ENCODE measurements at places on chromosomes 2 and 18.

DNA sequence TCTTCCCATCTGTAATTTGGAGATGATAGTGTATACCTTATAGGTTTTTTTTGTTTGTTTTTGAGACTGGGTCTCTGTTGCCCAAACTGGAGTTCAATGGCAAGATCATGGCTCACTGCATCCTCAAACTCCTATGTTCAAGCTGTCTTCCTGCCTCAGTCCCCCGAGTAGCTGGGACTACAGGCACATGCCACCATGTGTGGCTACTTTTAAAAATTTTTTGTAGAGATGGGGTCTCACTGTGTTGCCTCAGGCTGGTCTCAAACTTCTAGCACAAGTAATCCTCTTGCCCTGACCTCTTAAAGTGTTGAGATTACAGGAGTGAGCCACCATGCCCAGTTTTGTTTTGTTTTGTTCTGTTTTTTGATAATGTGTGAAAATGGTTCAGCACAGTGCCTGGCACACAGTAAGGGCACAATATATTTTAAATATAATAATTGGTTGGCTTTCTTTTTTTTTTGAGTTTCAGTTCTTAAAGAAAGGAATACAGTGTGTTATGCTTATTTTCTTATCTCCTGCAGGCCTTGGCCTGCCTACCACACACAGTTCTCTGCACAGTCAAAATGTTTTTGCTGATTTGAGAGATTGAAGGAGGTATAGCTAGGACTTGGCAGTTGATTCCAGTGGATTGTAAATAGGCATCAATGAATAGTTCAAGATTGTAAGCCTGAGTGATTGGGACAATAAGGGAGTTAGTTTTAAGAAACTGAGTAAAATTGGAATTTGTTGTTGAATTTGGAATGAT, 6.1 kb downstream of the ACTR3 start:
- DNase-seq, result no peak

- no peak for DNase-seq
These were observed 15.7 kb upstream of the C2orf69 start for GRCh38 chr2:199895406-199895805.

DNA sequence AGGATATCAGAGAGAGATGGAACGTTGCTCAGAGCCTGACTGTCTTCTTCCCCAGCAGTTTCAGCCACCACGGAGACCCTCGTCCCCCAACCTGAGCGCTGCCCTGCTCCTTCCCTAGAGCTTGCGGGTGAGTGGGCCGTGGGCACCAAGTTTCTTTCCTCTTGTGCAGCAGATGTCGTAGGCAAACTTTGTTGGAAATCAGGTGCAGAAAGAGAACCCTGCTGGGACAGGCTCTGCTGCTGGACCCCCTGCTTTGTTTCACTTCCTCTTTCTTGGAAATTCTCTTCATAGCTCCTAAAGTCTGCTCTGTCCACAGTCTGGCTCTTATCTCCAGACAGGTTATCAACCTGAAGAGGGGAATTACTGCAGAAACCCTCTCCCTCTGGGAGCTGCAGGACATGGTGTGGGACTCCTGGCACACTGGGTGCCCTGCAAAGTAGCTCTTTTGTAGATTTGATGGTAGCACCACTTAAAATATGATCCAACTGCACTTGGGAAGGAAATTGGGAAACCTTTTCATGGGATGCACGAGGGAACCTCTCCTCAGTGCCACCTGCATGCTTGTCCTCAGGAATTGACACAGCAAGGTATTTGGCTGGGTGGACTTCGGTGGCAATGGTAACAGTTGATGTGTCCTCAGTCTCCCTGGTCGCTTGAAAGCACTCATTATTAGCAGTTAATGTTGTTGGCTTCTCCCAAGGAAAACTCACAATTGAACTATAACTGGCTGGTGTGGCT, 92.2 kb downstream of the ALPK2 start:
- DNase-seq, result no peak

DNA sequence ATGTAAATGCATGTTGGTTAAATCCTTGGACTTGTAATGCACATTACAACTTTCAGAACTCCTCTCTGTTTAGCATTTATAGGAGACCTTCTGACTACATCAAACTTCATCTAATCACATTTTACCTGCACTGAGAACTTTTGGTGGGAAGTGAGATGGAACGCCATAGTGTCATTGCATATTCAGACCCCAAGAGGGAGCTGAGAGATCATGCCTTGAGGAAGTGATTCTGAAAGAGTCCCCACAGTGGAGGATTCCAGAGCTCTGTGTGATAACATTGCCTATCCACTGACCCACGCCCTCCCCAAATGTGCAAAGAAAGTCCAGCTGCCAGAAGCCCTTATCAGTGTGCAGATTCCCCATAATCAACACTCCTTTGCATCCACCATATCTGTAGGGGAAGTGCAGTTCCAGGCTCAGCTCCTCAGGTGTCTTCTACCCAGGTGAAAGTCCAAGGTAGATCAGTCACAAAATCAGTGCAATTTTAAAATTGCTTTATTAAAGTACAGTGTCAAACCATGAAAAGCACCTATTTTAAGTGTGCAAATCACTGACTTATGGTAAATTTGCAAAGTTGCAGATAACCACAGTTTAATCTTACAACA, 212.4 kb downstream of the RPIA start:
- peak; percentile 4 for DNase-seq

DNA sequence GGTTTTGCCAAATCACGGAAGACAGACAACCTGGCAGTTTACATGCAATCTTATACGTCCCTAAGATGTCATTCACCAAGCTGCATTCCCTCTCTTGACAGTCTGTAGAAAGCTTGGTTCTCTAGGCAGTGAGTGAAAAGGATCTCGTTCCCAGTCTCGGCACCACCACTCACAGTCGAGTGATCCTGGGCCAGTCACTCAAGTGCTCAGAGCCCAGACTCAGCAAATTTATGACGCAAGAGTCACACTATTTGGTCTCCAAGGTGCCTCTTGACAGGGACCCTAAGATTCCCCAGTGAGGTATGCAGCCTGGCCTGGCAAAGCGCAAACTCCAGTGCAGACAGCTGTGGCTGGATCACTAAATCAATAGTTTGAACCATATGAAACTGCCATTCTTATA, 77.9 kb downstream of the EIPR1 start:
- no peak for DNase-seq

GRCh38 chr2:14634489-14635390, 2.2 kb downstream of the LRATD1 start:
- DNase-seq, result peak; percentile 64

DNA sequence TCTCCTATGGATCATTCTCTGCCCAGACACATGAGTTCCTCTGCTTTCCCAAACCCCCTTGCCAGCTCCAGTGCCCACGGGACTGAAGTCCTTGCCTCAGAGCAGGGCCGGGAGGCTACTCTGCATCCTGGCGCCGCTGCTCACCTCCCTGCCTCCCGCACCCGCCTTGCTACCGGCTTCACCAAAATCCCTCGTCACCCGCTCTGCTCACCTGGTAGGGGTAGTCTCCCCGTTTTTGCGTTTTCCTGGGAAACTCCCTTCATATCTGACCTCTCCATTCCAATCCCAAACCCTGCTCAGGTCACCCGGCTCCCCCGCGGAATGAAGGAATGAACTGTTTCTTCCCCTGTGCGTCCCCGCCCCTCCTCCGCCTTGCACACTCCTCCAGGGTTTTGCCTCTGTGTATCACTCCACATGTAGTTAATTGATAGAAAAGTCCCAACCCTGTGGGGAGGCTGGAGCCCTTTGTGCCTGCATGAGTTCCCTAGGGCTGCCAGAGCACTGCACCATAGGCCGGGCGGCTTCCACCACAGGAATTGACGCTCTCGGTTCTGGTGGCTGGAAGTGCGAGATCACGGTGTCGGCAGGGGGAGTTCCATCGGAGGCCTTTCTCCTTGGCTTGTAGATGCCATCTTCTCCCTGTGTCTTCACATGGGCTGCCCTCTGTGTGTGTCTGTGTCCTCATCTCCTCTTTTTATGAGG, 2.0 kb upstream of the DGKD start:
- no peak for DNase-seq

DNA sequence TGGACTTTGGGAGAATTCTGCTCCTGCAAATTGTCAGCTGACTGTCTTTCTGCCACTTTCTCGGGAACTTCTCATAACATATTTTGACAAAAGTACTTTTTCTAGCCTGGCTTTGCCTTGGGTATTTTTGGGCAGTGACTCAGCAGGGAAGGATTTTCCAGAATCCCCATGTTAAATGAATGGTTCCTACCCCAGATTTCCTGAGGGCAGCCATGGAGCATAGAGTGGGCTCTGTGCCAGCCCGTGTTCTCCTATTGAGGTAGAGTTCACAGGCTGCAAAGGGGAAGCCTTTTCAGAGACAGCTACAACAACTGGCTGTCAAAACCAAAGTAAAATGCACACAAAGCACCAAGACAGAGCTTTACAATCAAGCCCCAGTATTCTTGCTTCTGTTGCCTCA, 59.8 kb downstream of the BMP10 start:
- DNase-seq, result no peak

DNA sequence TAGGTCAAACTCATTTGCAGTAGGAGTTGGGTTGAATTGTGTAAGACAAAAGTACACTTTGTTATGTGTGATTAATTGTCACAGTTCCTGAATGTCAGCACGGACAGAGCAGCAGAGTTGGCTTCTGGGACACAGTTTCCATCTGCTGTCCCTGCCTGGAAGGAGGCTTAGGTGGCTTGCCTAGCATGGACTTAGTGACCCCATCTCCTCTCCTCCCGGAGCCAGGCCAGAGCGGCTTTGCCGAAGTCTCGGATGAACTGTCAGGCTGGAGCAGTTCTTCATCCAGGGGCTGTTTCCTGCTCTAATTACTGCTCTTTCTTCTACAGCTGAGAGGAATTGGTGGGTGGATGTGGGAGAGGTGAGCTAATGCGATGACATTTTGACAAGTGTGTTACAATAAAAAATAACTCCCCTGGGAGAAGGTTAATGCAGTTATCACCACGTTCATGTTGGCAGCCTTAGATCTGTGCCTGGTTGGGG, 102.0 kb downstream of the SH3RF3 start:
- no peak for DNase-seq

GRCh38 chr2:241862775-241863535, 4.3 kb upstream of the PDCD1 start:
- DNase-seq, result no peak

GRCh38 chr2:173357346-173357745, 2.7 kb downstream of the CDCA7 start:
- no peak for DNase-seq

GRCh38 chr2:113078350-113078839, 10.6 kb downstream of the IL1F10 start:
- DNase-seq, result no peak

- DNase-seq, result no peak
These were observed 6.1 kb downstream of the ARHGEF4 start for GRCh38 chr2:130842770-130843169.

DNA sequence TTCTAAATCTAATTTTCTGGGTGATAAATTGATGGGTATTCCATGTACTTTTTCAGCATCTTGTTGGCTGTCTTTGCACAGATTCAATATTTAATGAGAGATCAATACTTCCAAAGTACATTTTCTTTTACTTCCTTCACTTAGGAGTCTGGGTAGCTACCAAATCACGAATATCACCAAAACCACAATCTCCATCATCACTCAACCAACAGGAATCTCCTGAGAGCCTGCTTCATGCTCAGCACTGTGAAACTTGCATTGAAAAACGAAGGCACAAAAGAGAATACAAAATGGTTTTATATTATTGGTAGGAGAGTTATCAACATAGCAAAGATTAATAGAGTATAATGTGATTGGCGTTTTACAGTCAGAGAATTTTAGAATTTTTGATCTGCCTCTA, 261.5 kb upstream of the DSEL start:
- DNase-seq, result no peak

DNA sequence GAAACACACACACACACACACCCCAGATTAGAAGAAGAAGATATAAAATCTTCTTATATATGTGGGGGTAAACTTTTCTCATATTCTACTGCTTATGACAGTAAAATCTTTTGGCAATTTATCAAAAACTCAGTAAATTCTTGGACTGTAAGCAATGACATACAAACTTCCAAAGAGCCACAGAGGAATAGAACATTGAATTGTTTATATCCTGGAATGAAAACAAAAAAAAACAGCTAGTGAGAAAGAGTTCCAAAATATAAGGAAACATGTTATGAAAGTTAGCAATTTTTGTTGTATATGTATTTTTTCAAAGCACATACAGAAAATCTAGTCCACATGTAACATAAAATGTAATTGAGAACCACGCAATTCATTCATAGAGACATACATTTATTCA, 764.9 kb downstream of the DSC3 start:
- DNase-seq, result no peak

- no peak for DNase-seq
These were observed 14.4 kb upstream of the ALLC start for GRCh38 chr2:3643371-3644245.

DNA sequence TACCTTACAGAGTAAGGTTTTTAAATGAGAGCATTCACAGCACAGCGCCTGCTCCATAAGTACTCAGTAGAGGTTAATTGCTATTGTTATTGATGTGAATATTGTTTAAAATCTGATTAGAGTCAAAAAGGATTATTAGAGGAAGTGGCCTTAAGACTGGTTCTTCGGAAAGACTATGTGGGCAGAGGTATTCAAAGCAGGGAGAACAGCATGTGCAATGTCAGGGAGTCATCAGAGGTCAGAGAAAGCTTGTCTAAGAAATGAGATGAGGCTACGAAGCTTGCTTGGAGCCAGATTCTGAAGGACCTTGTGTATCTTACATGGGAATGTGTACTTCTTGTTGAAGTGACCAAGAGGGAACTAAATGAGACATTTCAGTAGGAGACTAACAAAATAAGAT, 49.8 kb downstream of the PMS1 start:
- DNase-seq, result no peak

GRCh38 chr2:71455741-71456569, 2.6 kb downstream of the DYSF start:
- no peak for DNase-seq

- peak; percentile 44 for DNase-seq
These were observed 677.6 kb upstream of the ID2 start for GRCh38 chr2:8004250-8004681.

GRCh38 chr2:205617905-205618304, 64.4 kb upstream of the NRP2 start:
- no peak for DNase-seq

DNA sequence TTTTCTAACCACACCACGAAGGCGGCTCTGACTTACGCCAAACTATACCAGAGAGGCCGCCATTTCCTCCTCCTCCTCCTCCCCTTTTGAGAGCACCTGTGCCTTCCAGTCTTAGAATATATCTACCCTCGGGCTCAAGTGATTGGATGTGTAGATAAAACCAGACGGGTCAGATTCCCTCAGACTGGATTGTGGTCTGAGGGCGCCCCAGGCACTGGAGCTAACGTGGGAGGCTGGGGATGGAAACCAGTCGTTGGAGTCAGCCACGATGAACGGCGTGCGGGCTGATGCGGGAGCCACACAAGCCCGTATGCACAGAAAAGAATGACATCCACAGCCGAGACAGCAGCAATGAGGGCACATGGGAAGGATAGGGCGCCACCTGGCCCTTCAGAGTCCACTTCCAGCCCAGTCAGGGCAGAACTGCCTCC, 12.3 kb upstream of the ODC1 start:
- no peak for DNase-seq

- DNase-seq, result no peak
These were observed 48.9 kb upstream of the CAVIN2 start for GRCh38 chr2:191895743-191896142.

- DNase-seq, result no peak
These were observed 10.3 kb upstream of the ACKR3 start for GRCh38 chr2:236558993-236559978.

Data from GM10248 (cell line).